ENCODE measurements at places on chromosomes 4 and X.

DNA sequence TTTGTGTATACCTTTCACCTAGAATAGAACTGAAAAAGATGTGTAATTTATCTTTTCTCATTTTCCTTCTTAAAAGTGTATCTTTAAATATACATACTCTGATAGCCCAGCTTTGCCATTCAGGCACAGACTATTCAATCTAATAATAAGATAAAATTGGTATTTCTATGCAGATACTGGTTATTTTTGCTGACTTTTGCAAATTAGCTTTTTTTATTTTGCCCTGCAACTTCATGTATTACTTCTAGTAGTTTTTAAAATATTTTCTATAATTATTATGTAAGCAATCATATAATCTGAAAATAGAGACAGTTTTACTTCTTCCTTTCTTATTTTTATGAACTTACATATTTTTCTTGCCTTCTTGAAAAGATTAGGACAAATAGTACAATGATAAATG lies 45.4 kb upstream of the FREM3 start:
- DNase-seq, result no peak

DNA sequence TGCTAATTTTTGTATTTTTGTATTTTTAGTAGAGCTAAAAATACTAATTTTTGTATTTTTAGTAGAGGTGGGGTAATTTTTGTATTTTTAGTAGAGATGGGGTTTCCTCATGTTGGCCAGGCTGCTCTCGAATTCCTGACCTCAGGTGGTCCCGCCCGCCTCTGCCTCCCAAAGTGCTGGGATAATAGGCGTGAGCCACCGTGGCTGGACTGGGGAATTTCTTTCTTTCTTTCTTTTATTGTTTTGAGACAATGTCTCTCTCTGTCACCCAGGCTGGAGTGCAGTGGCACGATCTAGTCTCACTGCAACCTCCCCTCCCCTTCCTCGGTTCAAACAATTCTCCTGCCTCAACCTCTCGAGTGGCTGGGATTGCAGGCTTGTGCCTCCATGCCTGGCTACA lies 83.0 kb downstream of the FAM193A start:
- no peak for DNase-seq

DNA sequence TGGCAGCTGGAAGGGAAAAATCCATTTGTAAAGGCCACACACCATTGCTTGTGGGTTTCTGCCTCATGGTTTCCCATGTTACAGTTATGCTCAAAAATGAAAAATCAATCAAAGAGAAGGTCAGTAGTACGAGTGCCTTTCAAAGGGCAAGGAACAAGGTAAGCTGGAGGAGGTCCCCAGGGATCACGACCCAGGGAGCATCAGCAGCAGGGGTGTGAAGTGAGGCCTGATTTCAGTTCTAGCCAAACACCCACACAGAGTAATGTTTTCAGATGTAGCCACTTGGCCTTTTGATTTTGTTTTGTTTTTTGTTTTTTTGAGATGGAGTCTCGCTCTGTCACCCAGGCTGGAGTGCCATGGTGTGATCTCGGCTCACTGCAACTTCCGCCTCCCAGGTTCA lies 69.4 kb upstream of the AFAP1 start:
- DNase-seq, result no peak

- DNase-seq, result no peak
Observed at GRCh38 chr4:25442863-25443307, 65.8 kb downstream of the ANAPC4 start.

Data from hematopoietic multipotent progenitor cell (in vitro differentiated cells).